Astrocyte of the spinal cord (primary cell): ENCODE measurements at places on chromosomes 6 and 20.

GRCh38 chr20:36472637-36473090, 68.7 kb upstream of the MYL9 start:
- DNase-seq, result no peak

DNA sequence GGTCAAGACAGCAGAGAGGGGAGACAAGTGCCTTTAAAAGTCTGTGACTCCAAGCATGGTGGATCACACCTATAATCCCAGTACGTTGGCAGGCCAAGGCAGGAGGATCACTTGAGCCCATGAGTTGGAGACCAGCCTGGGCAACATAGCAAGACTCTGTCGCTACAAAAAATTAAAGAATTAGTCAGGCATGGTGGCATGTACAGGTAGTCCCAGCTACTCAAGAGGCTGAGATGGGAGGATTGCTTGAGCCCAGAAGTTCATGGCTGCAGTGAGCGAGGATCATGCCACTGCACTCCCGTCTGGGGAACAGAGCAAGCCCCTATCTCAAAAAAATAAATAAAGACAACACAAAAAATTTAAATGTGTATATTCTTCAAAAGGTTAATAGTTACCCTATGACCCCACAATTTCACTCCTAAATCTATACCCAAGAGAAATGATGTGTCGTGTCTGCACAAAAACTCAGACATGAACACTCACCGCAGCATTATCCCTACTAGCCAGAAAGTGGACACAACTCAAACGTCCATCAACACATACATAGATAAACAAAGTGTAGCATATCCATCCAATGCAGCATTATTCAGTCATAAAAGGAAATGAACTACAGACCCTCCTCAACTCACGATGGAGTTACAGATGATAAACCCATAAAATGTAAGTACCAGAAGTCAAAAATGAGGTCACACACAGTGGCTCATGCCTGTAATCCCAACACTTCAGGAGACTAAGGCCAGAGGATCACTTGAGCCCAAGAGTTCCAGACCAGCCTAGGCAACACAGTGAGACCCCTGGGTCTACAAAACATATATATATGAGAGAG, 23.9 kb downstream of the ZMYND8 start:
- DNase-seq, result no peak

DNA sequence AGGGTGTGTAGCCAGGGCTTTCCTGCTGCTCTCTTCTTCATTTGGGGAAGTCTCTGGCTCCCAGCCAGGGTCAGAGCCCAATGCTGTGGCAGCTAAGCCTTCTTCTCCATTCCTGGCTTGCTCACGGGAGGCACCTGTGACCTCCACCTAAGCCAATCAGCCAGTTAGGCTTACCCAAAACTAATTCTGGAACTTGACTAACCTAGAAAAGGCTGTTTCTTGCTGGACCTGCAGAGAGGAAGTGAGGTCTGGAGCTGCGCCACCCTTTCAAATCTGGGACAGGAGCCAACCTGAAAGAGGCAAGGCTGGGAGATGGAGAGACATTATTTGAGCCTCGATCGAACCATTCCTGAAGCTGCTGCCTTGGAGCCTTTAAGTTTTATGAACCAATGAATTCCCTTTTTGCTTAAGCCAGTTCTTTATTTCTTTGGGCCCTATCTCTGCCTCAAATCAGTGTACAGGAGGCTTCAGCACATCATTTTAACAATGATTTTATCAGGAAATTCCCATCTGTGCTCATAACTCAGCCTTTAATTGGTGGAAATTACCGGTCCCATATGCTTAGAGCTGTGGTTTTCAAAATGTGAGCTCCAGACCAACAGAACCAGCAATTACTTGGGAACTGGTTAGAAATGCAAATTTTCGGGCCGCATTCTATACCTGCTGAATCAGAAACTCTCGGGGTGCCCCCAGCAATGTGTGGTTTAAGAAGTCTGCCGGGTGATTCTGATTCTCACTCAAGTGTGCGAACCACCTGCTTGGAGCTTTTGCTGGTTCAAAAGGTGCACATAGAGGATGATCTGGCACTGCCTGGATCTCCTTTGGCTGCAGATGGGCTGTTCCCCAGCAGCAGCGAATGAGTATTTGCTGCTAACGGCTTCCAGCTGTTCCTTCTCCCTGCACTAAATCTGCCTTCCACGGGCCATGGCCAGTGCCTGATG, 97.4 kb upstream of the RNF24 start:
- DNase-seq, result peak; percentile 75

- DNase-seq, result peak; percentile 63
Observed at GRCh38 chr6:79719248-79719960, 88.3 kb downstream of the SH3BGRL2 start.

DNA sequence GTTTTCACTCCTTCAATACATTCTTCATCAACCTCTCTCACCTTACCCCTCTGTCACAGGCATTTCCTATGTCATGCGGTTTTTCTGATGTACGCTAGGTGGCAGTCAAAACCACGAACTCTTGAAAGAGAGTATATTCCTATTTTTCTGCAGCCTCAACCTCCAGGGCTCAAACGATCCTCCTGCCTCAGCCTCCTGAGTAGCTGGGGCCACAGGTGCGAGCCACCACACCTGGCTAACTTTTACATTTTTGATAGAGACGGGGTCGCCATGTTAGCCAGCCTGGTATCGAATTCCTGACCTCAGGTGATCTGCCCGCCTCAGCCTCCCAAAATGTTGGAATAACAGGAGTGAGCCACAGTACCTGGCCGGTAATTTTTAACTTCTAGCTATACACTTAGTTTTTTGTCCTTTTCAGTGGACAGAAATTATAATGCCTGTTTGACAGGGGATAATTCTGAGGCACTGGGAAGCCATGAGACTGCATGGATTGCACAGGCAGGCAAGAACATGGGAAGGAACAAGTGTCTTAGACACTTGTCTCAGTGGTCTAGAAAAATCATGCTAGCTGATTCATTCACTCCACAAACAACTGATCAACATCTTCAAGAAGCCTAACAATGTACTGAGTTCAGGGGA, 22.5 kb upstream of the HFE start:
- DNase-seq, result peak; percentile 45

DNA sequence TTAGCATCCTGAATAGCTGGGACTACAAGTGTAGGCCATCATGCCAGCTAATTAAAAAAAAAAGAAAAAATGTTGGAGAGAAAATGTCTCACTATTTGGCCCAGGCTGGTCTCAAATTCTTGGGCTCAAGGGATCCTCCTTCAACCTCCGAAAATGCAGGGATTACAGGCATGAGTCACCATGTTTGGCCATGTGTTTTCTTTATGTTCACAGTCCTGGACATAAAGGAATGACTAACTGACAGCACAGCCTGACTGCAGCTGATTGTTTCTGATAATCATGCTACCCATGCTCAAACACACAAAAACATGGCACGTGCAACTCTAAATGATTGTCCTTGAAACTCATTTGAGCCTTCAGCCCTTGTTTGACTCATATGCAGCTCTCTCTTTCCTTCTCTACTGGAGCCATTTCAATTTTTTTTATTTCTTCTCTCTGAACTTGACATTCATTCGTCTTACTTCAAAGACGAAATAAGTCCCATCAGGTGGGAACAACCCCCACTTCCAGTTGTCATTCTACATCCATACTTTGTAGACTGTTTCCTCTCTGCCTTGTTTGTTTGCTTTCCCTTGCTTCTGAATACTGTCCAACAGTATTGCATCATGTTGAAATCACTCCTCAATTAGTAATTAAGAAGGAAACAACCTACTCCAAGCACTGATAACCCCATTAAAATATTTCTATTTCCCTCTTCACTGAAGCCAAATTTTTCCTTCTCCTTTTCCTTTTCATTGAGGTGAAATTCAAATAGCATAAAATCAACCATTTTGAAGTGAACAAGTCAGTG, 413.0 kb downstream of the BMP2 start:
- DNase-seq, result peak; percentile 45

GRCh38 chr20:45095805-45096238, 5.1 kb downstream of the KCNS1 start:
- DNase-seq, result peak; percentile 52

DNA sequence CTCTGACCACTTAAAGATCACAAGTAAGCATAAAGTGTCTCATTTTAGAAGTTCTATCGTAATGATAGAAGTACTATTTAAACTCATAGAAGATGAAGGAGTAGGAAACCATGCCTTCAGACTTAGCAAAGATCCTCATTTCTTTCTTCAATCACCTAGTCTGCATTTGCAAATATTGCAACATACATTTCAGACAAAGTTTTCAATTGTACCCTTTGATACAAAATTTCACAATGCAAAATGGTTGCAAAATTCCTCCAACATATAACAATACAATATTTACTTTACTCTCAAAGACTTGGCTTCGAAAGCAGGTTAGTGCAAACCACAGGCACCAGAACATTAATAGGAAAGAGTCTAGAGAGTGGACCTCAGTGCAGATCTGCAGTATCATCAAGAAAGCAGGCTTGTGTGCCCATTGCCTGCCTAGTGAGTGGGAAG, 16.1 kb upstream of the ROS1 start:
- DNase-seq, result peak; percentile 67

- DNase-seq, result no peak
Observed at GRCh38 chr6:142645663-142646062, 299.3 kb downstream of the HIVEP2 start.

DNA sequence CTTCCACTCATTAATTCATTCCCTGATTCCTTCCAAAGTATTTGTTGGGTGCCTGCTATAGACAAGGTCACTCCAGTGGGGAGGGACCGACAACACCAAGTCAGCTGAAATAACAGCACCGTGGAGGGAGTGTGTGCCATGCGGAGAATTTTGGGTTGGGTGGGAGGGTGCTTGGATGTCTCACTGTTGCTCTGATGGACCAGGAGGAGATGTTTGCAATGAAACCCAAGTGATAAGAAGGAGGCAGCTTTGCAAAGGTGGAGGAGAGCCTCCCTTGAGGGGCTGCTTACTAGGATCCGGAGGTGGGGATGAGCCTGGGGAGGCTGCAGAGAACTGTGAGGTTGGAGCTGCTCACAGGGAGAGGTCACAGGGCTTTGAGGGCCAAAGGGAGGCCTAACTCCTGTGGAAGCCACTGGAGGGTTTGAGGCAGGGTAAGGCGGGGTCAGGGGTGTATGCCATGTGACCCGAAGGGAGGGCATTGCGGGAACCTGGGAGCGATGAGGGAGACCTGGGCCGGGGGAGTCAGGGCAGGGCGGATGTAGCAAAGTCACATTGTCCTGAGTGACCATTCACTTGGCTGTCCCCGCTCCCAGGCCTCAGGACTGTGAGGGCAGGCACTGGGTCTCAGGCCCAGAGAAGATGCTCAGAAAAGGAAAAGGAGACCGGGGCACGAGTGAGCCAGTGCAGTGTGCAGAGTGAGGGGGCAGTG, 124.5 kb downstream of the PHACTR3 start:
- no peak for DNase-seq

- no peak for DNase-seq
Observed at GRCh38 chr6:53887316-53887715, 92.5 kb downstream of the LRRC1 start.

DNA sequence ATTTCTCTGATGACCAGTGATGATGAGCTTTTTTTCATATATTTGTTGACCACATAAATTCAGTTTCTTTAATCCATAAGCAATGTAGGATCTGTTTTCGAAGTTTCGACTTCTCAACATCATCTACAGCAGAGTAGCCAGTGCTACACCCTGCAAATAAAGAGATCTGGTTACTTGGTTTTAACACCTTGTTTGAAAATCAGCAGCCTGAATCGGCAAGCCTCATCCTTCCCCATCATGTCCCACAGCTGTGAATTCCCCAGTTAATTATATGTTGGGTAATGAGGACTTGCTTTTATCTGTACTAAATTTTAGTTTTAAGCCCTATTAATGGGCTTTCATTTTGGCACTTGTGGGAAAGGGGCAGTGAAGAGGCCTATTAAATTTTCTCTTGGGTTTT, 80.6 kb downstream of the BMP2 start:
- DNase-seq, result no peak

- no peak for DNase-seq
Observed at GRCh38 chr6:35213298-35213791, 411 bp upstream of the SCUBE3 start.

DNA sequence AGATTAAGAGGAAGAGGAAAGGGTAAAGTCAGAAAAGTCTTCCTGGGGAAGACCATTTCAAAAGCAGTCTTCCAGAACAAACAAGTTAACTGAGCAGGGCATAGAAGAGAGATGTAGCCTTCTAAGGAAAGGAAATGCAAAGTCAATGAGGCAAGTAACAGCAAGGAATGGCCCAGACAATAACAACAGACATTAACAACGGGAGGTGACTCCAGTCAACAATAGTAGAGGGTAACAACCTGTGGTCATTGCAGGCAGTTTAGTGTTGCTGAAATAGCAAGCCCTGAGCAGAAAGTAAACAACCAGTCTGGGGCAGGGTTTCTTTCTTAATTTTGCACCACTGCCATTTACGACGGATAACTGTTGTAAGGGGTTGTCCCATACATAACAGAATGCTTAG, 2.1 kb downstream of the MDN1 start:
- DNase-seq, result no peak

DNA sequence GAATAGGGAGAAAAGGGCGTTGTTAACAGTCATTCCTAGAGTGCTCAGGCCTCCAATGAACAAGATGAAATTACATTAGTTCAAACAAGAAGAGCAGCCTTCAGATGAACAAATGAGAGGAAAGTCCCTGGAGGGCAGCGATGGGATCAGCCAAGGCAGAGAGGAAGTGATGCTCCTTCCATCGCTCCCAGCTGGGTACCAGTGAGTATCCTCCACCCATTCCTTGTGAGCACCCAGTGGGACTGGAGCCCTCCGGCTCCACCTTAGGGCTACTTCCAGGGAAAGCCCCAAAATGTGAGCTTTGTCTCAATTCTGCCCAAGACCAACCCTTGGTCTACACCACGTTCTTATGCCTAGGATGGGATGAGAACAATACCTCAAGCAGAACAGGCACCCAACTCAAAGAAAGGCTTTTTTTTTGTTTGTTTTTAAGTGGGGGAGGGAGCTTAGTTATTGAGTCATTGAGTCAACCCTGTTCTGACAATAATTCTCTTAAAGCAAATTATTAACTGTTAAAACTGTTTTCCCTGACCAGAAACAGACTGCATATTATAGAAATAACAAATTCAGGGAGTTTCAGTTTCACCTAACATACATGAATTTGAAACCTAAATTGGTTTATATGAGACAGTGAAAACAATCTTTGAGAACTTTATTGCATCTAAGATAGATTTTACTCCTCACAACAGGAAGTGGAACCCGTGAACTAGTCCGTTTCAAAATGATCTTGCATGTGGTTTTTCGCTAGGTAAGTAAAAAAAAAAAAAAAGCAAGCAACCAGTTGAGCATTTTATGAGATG, 106.9 kb downstream of the IPCEF1 start:
- DNase-seq, result no peak

- peak; percentile 52 for DNase-seq
Observed at GRCh38 chr6:35014786-35015185, 125.7 kb downstream of the ANKS1A start.

GRCh38 chr20:50369225-50370035, 140.8 kb upstream of the PTPN1 start:
- no peak for DNase-seq

- no peak for DNase-seq
Observed at GRCh38 chr20:40630099-40630498, 58.9 kb downstream of the MAFB start.
